Left hindlimb (tissue), 1 donor: ENCODE measurements at places on chromosomes 6 and 20.
A peak's percentile ranks its signal among the peaks of the same experiment; 100 is the strongest.

DNA sequence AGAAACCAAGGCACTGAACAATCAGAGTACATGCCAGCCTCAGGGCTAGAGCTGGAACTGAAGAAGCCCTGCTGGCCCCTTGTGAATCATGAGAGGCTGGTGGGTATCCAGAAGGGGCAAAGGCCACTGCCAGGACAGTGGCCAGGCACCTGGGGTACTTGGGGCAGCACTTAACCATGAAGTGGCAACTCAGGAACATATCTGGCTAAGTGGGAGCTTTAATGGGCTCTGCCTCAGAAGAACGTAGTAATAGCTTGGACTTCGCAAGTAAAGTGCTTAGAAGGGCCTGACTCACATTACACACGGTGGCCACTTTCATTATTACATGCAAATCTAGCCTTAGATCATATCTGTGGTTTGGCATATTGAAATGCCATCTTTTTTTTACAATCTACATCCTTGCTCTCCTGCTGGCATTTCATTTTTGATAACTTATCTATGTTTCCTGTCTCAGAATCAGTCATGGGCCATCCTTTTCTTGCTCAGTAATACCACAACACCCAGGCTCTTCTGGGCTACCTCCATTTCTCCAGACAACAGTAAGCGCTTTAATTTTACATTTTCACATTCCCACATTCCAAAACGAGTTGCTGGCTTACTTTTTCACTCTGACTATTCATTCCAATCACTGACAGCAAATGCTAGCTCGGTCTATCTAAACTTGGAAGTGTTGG, 21.6 kb downstream of the NAPB start:
- DNase-seq, result no peak

DNA sequence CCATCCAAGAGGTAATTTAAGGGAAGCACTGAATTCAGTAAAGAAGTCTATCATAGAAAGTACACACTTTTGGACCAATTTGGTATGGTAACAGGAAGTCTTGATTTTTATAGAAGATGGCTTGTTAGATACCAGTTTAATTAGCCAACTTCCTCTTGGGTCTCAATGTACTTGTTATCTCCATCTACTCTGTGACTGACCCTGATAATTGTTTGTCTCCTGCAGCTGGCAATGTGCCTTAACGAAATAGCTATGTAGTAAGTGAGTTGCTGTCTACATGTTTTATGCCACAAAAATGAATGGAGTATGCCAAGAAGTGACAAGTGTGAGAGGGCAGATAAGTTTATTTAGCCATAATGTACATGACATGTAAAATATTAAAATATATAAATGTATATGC, 410.5 kb upstream of the MAN1A1 start:
- no peak for DNase-seq

- no peak for DNase-seq
Observed at GRCh38 chr6:87182940-87183339, 27.6 kb downstream of the ZNF292 start.

DNA sequence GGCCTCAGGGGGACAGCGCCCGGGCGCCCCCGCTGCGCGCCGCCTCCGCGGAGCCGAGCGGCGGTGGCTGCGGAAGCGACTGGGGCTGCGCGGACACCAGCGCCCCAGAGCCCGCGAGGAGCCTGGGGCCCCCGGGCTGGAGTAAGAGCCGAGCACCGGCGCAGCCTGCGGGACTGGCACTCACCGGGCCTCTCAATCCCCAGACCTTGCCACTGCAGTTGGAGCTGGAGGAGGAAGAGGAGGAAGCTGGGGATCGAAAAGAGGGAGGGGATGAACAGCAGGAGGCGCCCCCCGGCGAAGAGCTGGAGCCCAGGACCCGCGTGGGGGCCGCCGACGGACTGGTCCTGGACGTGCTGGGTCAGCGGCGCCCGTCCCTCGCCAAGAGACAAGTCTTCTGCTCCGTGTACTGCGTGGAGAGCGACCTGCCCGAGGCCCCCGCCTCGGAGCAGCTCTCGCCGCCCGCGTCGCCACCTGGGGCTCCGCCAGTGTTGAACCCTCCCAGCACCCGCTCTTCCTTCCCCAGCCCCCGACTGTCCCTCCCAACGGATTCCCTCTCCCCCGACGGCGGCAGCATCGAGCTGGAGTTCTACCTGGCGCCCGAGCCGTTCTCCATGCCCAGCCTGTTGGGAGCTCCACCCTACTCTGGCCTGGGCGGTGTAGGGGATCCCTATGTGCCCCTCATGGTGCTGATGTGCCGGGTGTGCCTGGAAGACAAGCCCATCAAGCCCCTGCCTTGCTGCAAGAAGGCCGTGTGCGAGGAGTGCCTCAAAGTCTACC, 590 bp downstream of the RNF217 start:
- peak; percentile 73 for DNase-seq

DNA sequence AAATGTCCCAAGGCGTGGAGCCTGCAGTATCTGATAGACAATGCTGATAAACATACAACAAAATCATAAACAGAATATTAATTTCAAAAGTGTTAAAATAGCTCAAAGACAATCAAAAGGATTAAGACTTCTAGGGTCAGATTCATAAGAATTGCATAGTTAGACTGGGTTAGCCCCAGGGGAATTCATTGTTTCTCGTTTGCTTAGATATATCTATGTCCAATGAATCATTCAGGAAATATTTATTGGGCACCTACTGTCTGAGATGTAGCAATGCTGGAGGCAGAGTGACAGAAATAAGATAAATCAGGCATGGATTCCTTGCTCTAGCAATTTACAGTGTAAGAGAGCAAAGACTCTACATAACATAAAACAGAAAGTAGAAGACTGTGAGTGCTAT, 124.4 kb upstream of the PRL start:
- DNase-seq, result no peak

GRCh38 chr6:5192135-5192794, 68.5 kb downstream of the LYRM4 start:
- no peak for DNase-seq
